WERI-Rb-1 (cell line): ENCODE measurements at places on chromosomes 1 and 21.

- DNase-seq: no peak
Observed at GRCh38 chr1:59008599-59009347, 224.9 kb upstream of the JUN start.

- no peak for DNase-seq
Observed at GRCh38 chr1:221284028-221284427, 404.8 kb downstream of the HLX start.

DNA sequence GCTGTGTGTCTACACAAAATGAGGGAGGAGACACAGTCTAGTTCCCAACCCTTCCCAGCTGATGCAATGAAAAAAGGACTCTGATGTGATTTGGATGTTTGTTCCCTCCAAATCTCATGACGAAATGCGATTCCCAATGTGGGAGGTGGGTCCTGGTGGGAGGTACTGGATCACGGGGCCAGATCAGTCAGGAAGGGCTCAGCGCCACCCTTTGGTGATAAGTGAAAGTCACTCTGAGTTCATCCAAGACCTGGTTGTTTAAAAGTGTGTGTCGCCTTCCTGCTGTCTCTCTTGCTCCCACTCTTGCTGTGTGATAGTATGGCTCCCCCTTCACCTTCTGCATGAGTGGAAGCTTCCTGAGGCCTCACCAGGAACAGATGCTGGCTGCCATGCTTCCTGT is 63.2 kb downstream of the GNG4 start:
- no peak for DNase-seq

- DNase-seq: no peak
Observed at GRCh38 chr1:1917304-1917976, 1.6 kb downstream of the TMEM52 start.

- no peak for DNase-seq
Observed at GRCh38 chr21:35046263-35046624, 2.9 kb downstream of the RUNX1 start.

DNA sequence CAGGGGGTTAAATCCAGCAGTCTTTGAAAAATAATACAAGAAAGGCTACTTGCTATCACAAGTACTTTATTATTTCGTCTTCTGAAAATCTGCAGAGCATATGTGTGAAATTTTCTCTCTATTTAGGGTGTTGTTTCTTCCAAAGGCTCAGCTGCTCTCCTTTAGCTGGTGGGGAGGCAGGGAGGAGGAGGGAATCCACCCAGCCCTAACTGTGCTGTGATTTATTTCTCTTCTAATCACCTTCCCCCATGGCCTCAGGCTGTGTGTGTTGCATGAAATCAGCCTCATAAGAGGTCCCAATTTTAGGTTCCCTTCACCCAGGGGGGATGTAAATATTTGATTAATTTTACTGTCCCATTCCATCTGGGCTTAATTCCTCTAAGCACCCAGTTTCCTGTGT is 77.6 kb upstream of the PGBD5 start:
- no peak for DNase-seq

DNA sequence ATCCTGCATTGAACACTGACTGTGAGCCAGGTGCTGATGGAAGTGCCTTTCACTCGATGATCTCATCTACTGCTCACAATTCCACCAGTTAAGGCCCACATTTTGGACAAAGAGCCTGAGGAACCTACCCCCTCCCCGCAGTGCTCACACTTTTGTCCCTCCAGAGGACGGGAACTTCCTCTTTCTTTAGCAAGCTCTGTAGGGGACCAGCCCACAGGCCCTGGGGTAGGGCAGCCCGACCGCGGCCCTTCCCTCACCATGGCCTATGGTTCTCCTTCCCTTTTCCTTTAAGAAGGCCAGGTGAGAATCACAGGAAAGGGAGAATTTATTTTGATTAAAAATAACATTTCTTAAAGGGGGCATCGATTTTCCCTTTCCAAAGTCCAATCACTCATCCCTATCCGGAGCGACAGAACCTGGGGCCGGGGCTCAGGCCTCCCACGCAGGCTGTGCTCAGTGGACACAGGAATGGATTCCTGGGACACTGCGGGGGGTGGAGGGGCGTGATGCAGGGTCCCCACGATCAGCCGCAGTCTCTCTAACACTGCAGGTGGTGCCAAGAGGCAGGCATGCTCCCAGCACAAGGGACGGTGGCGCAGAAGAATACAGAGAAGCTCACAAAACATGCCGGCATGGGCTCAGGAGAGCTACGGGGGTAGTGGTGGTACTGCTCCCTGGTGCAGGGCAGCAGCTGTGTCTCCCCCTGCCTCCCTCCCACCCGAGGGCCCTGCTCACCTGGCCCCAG is 8.9 kb upstream of the KCNE1 start:
- DNase-seq: no peak

DNA sequence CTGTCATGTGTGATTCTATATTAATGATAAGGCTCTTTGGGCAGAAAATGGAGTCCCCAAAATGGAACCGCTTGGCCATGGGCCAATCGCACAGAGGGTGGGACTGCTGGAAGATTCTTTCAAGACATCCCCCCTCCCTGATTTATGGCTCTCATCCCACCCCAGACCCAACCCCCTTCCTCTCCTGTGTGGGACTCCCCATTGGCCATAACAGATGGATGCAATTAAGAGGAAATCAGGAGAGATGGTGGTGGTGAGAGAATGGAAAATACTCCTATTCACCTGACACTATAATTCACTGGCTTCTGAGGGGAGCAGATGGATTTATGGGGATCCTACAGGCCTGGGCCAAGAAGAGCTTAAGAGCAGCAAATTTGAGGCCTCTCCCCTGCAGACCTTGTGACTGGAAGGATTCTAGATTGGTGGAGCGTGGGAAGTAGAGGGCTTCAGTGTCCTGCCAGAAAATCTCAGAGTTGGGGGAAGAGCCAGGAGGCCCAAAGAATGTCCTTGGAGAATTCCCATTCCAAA is 1.7 kb downstream of the IGFN1 start:
- no peak for DNase-seq

GRCh38 chr1:87588495-87588894 is 259.8 kb downstream of the LMO4 start:
- no peak for DNase-seq

- DNase-seq: no peak
Observed at GRCh38 chr21:17763288-17764037, 55.7 kb downstream of the C21orf91 start.

DNA sequence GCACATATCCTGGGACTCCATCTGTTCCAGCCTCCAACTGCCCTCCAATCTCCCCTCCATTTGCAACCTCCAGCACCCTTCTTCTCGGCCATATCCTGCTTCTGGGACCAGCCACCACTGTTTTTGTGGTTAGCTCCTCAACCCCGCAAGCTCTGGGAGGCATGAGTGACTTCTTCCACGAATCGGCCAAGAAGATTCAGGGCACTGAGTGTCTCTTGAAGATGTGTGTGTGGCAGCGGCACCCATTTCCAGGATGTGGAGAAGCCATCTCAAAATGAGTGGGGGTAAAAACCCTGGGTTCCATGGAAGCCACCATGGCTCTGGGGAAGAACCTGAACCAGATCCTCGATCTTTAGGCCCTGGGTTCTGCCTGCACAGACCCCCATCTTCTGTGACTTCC is 194.6 kb downstream of the SLC45A1 start:
- no peak for DNase-seq

- DNase-seq: no peak
Observed at GRCh38 chr1:119160866-119161265, 20.4 kb upstream of the WARS2 start.

DNA sequence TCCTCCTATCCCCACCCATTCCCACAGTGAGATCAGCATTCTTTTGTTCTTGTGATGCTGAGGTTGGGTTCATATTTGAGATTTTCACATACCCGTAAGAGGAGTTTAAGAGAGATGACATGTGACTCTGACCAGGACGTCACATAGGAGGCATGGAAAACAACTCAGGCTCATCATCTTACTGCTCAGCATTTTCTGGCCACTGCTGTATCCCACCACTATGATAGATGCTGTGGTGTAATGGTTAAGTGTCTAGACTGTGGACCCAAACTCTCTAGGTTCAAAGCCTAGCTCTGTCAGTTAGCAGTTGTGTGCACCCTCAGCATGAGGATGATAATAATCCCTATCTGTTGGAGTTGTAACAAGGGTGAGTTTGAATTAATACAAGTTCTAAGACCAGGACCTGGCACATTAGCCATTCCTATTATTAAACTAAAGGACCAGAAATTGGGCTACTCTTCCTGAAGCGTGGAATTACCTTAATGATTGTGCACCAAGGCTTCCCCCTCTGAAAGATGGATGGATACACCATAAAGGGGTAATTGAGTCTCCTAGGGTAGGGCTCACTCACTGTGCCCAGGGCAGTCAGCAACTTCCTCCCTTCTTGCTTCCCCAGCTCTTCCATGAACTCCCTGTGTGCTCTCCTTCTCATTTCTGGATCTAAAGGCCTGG is 40.9 kb downstream of the LGR6 start:
- DNase-seq: no peak
